Lung (tissue), 17 donors: ENCODE measurements at places on chromosomes 1 and 21. TPM values are rescaled to one million over a fixed set of nuclear protein-coding genes. Genes with fewer than 3 reads are reported as not detected.

GRCh38 chr1:44261171-44261817 is 48.0 kb downstream of the DMAP1 start:
- H3K27me3 ChIP-seq: no peaks in the 10 kb centered on the region
- H3K4me3 ChIP-seq: no peak overlapping the region
- DNase-seq: no peak
- no peaks in the 10 kb centered on the region for H3K36me3 ChIP-seq

DNA sequence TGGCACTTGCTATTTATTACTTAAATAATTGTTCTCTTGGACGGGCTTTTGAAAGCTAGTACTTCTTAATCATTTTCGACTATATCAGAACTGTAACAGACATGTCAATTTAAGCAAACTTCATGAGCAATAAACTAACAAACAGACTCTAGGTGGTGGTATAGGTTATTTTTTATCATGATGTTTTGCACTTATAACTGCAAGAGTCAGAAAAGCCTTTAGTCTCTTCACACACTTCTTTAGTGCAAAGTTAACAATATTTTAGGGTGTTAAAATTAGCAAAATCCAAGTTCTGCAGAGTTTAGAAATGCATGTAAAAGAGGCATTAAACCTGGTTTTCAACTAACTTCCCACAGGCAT is 2.2 kb downstream of the NRIP1 start:
- H3K27ac ChIP-seq: no peak overlapping the region
- no peak for DNase-seq
- H3K4me3 ChIP-seq: no peak overlapping the region
- no peaks in the 10 kb centered on the region for H3K36me3 ChIP-seq
- peaks cover 38% of the 10 kb centered on the region for H3K4me1 ChIP-seq
- H3K27me3 ChIP-seq: no peaks in the 10 kb centered on the region

DNA sequence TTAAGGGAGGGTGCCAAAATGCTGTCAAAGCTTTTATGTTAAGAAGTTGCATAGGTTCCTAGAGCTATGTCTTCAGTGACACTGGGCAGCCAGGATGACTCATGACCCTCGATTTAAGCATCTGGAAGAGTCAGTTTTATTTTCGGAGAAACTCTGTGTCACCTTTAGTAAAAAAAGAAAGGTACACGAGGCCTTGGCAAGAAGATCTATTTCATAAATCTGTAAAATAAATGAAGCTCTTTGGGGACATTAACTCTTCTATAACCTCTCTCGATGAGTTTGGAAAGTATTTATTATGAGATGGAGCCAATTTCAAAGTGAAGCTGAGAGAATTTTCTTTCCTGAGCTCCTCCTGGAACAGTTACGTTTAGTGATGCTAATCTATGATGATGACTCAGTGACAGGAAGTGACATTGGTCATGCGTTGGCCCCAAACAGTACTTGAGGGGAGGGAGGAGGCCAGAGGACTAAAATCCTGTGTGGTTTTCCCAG is 156.5 kb downstream of the HLX start:
- H3K4me1 ChIP-seq: no peaks in the 10 kb centered on the region
- H3K4me3 ChIP-seq: no peak overlapping the region
- H3K27me3 ChIP-seq: no peaks in the 10 kb centered on the region

DNA sequence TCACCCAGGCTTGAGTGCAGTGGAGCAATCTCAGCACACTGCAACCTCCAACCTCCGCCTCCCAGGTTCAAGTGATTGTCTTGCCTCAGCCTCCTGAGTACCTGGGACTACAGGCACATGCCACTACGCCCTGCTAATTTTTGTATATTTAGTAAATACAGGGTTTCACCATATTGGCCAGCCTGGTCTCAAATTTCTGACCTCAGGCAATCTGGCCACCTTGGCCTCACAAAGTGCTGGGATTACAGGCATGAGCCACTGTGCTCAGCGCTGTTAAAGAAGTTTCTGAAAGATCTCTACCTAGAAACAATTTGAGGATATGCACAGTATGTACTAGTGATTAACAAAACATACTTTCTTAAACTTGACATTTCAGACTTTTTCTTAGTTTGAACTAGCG is 182.6 kb upstream of the ESRRG start:
- no peaks in the 10 kb centered on the region for H3K36me3 ChIP-seq
- no peaks in the 10 kb centered on the region for H3K27me3 ChIP-seq
- no peak for DNase-seq
- H3K4me3 ChIP-seq: no peak overlapping the region
- no peak overlapping the region for H3K27ac ChIP-seq

The CNR2 gene
- 0.09 TPM for total RNA-seq

The LCK gene
- total RNA-seq: 8.9 TPM

The NIPAL3 gene
- 31.8 TPM for total RNA-seq

The PROX1 gene
- total RNA-seq: 7.6 TPM
